Right ventricle myocardium superior (tissue), 1 donor: ENCODE measurements at places on chromosomes 7 and 10. TPM values are rescaled to one million over a fixed set of nuclear protein-coding genes. Genes with fewer than 3 reads are reported as not detected.

GRCh38 chr10:99621454-99622251, 1.4 kb upstream of the SLC25A28 start:
- peak; percentile 39 for DNase-seq

- no peak for DNase-seq
Measured at GRCh38 chr7:22845221-22845834, 22.7 kb upstream of the TOMM7 start.

DNA sequence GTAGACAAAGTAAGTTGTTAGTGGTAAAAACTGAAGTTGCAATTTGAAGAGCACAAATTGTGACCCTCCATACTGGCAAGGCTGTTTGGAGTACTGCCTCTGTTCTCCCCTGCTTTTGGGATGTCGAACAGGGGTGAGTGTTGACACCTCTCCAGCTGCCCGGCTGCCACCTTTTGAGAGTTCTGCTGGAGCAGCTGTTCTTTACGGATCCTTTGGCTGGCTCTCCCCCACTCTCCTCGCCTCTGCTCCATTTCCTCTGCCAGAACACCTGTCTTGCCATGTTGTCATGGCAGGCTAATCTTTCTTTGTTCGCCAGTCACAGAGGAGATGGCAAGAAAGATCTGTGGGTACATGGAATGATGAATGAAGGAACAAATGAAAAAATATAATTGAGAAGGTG, 34.9 kb downstream of the INSYN2A start:
- no peak for DNase-seq

DNA sequence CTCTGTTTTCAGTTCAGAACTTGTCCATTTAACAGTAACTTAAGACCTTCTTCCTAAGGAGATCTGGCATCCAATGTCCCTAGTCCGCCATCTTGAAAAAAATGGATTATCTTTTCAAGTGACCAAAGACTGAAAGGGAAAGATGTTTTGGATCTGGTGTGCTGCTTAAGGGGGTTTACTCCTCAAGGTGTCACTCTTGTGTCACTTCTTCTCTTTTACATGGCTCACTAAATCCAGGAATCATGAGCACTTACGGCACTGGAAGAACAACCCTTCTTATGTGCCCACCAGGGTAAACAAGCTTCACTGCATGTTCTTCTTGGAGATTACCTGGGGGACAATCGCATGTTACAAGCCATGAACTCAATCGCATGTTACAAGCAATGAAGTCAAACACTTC, 43.7 kb downstream of the ANXA8 start:
- no peak for DNase-seq

GRCh38 chr10:116060864-116061263, 212.1 kb downstream of the GFRA1 start:
- DNase-seq: no peak

- DNase-seq: no peak
Measured at GRCh38 chr7:35593899-35594298, 101.0 kb downstream of the HERPUD2 start.

DNA sequence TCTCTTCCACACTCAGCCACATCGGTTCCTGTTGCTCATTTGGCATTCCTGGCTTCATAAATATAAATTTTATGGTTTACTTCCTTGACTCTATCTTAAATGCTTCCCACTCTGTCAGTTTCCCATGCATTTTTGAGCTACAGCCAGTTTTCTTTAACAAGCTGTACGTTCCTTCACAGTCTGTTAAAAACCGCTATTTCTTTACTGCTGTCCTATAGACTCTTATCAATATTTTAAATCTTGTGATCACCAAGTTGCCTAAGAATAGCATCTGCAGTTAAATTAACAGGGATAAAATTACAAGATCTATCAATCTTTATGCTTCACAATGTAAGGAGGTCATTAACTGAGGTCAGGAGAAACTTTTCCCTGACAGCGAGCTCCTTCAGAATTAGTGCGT, 103.1 kb upstream of the RHOBTB1 start:
- DNase-seq: no peak

GRCh38 chr7:77244222-77244934, 44.8 kb upstream of the FGL2 start:
- DNase-seq: no peak

GRCh38 chr7:55483046-55483445, 89.3 kb downstream of the VOPP1 start:
- no peak for DNase-seq

- no peak for DNase-seq
Measured at GRCh38 chr7:143437578-143437977, 5.7 kb upstream of the TAS2R60 start.

- DNase-seq: peak; percentile 63
Measured at GRCh38 chr10:119207713-119208552, 562 bp downstream of the GRK5 start.

DNA sequence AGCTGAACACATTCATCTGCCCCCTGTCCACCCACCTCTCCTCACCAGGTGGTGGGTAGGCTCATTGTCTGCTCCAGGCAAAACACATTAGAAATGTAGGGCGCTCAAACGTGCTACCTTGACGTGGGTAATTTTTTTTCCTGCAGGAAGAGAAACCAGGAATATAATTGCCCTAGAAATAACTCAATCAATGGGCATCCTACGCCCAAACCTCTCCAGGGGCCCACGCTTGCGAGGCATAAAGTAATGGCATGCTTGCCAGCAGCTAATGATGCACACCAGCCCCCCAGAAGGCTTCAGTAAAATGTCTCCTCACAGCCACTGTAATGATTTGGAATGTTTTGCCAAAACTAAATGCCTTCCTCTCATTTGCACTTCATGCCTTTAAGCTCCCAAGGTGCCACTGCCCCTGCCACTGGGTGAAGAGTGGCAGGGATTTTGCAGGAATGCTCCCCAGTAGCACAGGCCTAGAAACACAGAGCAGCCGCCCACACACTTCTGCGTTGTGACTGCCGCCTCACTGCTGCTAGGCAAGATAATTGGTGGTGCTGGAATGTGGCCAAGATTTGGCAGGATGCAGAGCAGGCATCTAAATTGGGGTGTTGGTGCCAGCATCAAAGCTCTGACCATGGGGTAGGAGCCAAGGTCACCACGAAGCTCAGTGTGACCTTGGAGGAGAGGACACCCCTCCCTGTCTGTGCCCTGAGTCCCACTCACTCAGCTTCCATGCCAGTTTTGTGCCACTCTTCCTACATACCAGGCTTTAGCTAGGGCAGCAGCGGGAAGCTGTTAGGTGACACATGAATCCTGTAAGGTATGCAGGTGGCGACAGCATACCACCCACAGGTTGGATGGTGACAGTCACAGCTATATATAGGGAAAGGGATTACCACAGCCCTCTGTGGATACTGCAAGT, 48.7 kb upstream of the PPP1R3C start:
- DNase-seq: peak; percentile 48

GRCh38 chr10:101106351-101106750, 24.7 kb upstream of the TLX1 start:
- DNase-seq: no peak

ARHGAP21 gene
- total RNA-seq: 52.3 TPM

LRIT1 gene
- 0.13 TPM for total RNA-seq

TAC1 gene
- not detected for total RNA-seq

AASS gene
- 18.6 TPM for total RNA-seq

AKR1C2 gene
- 25.5 TPM for total RNA-seq
